Activated naive CD4-positive, alpha-beta T cell treated with anti-CD3 and anti-CD28 coated beads for 36 hours (primary cell): ENCODE measurements at places on chromosomes 12 and 14. TPM values are rescaled to one million over a fixed set of nuclear protein-coding genes. Genes with fewer than 3 reads are reported as not detected.

Gene BEST3
- total RNA-seq: not detected

GRCh38 chr12:101794574-101794973 is 36.2 kb downstream of the GNPTAB start:
- DNase-seq: no peak

- no peak for DNase-seq
Observed at GRCh38 chr12:70637303-70638085, at the start of gene PTPRB. Gene PTPRB, minus strand, starts transcription at chr12:70637429. Its CDS starts 34 bp downstream, at chr12:70637395.

Gene SNX6
- total RNA-seq: 74.3 TPM

DNA sequence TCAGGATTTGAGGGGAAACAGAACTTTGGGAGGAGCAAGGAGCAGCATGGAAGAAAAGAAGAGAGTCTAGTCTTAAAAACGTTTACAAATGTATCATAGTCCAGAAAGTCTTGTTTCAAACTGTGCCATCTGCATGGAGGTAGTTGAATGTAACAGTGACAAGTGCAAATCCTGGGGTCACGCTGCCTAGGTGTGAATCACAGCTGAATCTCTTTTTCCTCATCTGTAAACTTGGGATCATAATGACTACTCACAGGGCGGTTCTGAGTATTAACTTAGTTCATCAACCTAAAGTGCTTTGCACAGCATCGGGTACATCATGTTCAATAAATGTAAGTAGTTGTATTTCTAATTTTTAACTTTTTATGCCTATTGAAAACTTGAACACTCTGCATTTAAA is 208.5 kb downstream of the CHST11 start:
- peak; percentile 56 for DNase-seq

GRCh38 chr14:55241673-55242072 is 29.5 kb upstream of the FBXO34 start:
- DNase-seq: no peak

DNA sequence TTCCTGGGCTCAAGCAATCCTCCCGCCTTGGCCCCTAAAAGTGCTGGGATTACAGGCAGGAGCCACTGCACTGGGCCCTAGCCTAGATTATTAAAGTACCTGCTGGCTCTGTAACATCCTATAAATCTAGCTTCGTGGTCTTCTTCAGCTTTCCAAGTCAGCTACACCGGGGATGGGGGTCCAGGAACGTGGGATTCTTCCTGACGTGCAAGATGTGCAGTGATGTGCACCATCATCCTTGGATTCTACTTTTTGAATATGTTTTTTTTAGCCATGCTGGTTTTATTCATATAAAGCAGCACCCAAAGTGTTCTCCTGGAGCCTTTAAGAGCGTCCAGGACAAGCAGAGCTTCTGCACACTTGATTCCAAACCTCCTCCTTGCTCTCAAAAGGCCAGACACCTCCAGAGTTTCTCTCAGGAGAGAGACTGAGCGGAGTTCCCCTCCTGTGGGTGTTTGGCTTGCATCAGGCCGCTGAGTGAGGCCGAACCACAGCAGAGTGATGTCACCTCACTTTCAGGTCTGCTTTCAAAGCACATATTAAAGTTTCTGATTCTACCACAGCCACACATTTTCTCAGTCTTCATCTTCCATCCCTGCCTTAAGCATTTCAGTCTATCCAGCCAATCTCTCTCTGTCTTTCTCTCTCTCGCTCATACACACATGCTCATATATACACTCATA is 33.4 kb downstream of the VCPKMT start:
- DNase-seq: peak; percentile 95

GRCh38 chr12:110344657-110345056 is 58.9 kb downstream of the ANAPC7 start:
- no peak for DNase-seq

- DNase-seq: no peak
Observed at GRCh38 chr12:63849106-63849620, 4.7 kb downstream of the SRGAP1 start.

Gene MYH6
- not detected for total RNA-seq

Gene TAS2R19
- total RNA-seq: 0.98 TPM

DNA sequence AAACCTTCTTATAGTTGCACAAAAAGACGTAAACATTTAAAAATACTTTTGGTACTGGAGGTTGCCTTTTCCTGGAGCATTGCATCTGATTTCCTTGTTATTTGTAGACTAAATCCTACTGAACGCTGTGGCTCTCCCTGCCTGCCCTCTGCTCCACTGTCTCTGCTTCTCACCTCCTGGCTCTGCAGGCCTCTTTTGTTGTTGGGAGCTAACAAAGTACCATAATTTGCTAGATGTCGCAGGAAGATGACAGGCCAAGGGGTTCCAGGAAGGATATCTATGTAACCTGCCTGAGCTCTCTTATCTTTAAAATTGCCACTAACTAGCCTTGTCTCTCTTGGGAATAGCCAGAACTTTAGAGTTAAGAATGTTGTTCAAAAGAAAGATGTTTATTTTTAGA is 21.4 kb downstream of the SYNE2 start:
- no peak for DNase-seq

DNA sequence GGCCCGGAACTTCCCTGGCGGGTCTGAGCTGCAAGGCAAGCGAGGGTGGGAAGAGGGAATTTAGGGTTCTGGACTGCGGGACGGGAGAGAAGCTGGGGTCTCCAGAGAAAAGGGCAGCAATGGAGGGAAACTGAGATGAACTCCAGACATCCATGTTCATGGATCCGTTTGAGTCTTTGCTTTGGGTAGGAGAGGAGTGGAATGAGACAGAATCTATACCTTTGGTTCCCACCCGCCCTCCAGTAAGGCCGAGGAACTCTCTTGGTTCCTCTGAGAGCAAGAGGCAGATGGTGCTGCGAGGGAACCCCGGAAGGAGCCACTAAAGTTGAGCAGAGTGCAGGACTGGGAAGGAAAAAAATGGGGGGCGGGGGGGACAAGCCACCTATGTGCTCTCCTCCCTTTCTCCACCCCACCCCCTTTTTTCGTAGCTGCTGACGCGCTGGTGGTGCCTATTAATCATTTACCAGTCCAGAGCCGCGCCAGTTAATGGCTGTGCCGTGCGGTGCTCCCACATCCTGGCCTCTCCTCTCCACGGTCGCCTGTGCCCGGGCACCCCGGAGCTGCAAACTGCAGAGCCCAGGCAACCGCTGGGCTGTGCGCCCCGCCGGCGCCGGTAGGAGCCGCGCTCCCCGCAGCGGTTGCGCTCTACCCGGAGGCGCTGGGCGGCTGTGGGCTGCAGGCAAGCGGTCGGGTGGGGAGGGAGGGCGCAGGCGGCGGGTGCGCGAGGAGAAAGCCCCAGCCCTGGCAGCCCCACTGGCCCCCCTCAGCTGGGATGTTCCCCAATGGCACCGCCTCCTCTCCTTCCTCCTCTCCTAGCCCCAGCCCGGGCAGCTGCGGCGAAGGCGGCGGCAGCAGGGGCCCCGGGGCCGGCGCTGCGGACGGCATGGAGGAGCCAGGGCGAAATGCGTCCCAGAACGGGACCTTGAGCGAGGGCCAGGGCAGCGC is 1.2 kb downstream of the SSTR1 start:
- peak; percentile 35 for DNase-seq

- DNase-seq: no peak
Observed at GRCh38 chr12:14886271-14886670, 617 bp upstream of the MGP start.

DNA sequence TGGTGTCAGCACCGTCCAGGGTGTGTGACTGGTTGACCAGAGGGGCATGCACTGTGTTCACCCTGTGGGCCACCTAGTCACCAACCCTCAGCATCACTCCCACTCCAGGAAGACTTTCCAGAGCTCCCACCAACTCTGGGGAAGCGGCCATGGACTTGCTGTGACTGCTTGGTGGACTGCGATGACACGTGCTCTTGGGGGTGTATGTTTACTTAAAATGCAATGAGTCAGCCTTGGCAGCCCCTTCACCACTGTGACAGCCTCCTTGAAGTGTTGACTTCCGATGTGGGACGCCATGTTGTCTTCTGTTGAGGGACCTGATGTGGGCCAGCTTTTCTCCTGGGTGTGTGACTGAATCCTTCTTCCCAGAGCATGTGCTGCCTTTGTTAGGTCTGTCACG is 151.1 kb upstream of the RTL1 start:
- no peak for DNase-seq

Gene TMTC2
- total RNA-seq: 3.1 TPM
